Stimulated activated memory B cell treated with anti-CD40 and anti-IgM and Interleukin-4, amounts not matched to agents 10 μg/mL and 1 μg/mL and 100 μg/mL, for 72 hours (primary cell): ENCODE measurements at places on chromosomes 4 and X.

DNA sequence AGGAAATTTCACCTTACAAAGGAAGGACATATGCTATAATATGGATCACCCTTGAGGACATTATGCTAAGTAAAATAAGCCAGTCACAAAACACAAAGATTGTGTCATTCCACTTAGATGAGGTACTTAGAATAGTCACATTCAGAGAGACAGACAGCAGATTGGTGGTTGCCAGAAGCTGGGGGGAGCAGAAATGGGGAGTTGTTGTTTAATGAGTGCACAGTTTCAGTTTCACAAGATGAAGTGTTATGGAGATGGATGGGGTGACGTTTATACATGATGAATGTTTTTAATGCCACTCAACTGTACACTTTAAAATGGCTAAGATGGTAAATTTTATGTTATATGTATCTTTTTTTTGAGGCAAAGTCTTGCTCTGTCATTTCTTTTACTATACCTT is 14.8 kb upstream of the SPON2 start:
- ATAC-seq = peak; percentile 56

DNA sequence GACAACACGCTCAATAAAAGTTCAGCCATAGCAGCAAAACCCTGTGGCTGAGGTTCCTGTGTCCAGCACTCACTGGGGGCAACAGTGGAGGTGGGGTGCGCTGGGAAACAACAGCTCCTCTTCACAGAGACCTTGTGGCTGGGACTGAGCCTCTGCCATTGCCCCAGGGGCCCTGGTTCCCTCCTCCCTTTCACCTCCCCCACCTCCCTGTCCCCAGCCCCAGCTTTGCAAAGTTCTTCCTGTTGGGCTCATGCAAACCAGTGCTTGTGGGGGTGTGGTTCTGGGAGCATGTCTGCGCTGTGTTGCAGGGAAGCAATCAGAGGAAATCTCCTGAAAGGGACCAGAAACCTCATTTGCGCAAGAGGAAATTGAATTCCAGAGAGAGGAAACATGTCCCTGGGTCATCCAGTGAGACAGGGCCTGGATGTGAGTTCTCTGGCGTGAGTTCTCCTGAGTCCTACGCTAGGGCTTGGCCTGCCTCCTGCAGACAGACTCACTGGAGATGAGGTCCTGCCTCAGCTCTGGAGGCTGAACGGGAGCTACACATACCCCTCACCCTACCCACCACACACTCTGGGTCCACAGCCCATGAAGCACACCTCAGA is 7.4 kb downstream of the FATE1 start:
- no peak for ATAC-seq

DNA sequence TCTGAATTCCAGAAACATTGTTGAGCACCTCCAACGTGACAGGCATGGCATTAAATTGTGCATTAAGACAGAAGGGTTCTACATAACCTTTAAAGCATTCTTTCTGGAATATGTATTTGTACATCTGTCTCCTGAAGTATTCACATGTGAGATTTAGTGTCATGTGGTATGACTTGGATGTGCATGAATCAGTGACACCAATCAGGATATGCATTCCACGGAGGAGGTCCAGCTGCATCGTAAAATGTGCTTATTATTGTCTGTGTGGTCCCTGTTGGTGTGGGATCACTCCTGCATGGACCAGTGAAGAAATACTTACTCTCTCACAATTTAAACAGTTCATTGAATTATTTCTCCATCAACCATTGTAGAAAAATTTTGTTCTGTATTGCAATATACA is 149.0 kb downstream of the MID1 start:
- ATAC-seq = no peak

DNA sequence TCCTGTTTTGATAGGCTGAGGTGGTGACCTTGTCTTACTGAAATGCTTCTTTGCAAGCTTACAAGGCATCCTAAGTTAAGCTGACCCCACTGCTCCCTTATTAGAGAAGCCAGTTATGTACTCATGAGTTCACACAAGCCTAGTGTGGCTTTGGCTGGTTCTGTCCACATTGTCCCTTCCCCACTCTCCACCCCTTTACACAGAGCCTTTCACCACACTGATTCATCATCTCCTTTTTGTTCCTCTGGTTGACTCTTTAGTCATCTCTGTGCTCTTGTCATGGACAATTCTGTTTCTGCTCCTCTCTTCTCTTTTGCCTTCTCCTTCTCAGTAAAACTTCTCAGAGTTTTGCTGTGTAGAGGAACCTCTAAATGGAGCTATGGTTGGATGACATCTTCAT is 4.9 kb downstream of the CHRNA9 start:
- no peak for ATAC-seq

DNA sequence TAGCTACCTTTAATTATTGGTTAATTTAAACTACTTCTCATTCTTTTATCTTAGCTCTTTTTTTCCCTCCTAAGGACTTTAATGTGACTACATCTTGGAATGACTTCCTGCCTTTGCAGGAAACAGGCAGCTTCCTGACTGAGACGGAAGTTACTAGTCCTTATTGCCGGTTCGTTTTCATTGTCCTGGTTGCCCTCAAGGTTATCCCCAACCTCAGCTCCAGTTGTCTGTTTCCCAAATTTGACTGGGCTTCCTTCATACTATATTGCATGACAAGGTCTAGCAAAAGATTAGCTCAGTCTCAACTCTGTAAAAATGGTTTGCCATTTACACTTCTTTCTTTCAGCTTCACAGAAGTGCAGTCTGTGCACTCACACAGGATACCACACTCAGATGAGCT is 109.9 kb upstream of the DDX53 start:
- ATAC-seq = no peak

DNA sequence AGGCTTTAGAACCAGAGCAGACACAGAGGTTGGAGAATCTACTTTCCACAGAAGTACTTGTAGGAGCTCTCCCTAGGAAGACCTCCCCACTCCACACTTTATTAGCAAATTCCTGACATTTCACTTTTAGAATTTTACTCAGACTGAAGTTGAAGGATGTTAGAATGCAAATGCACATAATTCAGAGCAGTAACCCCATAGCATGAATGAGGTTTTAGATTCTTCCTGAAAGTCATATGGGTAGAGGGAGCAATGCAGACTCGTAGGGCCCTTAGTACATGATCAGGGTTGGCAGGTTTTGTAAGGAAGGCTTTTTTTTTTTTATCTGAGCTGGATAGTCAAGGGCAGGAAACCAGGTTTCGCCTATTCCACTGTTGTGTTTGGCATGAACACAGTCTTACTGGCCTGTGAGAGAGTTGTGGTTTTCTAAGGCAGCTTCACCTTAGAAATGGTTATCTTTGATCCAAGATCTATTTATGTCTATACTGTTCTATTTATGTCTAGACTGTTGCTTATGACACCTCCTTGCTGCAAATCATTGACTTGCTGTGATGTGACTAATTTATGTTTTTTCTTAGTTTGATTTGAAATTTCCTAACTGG is 48.9 kb downstream of the SPATA18 start:
- peak; percentile 29 for ATAC-seq
